Mammary epithelial cell (primary cell): ENCODE measurements at places on chromosomes 16 and 17.
A peak's percentile ranks its signal among the peaks of the same experiment; 100 is the strongest.

DNA sequence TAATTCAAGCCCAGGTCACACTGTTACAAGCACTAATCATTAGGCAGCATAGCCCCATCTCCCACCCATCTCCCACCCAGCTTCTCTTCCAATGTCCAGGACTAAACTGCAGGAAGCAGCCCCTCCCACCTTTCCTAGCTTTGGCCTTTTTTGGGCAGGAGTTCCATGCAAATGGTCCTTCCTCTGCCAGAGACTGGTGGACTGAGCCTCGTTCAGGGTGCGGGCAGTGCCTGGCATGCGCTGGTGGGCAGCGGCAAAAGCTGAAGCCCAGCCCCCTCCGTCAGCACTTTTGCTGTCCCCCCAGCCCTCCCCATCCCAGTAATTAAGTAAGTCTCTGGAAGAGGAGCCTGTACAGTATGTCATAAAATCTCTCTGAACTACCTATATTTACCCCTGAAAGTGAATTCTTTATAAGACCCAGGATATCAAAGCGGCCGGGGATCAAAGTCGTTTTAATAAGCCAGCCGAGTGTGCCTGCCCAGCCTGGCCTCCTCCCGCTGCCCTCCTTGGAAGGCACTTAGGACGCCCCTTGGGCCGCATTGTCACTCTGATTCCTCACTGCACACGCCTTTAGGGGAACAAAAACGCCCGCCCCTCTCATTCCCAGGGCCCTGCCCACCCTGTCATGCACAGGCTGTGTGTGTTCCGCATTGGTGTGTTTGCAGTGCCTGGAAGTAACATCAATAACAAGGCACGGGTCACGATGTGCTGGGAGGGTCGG is 109.9 kb downstream of the IRX5 start:
- no peak for DNase-seq

DNA sequence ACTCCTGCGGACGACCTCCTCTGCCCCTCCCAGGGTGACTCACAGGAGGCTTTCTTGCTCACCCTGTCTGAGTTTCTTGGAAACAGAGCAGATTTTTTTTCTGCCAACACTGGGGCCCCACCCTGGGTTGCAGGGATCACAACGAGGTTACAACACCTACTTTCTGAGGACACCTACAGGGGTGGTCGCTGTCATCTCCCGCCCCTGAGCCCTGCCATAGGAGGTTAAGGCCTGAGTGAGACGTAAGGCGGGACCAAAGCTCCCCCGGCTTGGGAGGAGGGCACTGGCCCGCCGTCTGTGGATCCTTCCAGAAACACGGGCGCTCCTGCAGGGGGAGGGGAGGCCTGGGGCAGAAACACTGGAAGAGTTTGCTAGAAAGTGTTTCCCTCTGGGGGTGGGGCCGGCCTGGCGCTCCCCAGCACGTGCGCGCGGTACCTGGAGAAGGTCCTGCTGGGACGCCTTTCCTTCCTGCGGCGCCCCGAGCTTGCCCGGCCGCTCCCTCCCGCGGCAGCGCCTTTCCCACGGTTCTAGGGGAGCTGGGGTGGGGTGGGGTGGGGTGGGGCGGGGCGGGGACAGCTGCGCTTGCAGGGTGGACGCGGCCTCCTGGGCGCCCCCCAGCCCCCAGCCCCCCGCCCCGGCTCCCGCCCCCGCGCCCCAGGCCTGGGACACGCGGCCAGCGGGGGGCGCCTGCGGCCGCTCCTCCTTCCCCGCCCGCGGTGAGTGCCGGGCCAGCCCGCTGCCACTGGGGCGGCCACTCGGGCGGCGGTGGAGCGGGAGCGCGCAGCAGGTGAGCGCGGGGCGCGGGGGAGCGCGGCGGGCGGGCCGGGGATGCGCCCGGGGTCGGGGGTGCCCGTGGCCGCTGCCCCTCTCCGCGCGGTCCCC is 20.7 kb upstream of the ADCY7 start:
- DNase-seq = peak; percentile 87

DNA sequence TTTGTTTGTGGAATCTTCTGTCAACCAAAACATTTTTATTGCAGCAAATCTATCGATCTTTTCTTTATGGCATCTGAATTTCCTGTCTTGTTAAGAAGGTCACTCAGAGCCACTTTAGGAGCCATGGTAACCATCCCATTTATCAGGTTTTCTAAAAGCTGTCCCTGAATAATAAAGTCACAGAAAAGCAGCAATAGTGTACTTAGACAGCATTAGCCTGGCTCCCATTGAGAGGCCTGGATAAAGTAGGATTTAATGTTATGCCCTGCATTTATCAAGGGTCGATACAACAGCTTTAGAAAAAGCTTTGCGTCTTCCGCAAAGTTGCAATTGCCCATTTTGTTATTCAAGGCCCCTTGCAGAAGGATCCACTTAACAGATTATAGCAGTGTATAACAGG is 10.1 kb upstream of the CD300LF start:
- DNase-seq = no peak

DNA sequence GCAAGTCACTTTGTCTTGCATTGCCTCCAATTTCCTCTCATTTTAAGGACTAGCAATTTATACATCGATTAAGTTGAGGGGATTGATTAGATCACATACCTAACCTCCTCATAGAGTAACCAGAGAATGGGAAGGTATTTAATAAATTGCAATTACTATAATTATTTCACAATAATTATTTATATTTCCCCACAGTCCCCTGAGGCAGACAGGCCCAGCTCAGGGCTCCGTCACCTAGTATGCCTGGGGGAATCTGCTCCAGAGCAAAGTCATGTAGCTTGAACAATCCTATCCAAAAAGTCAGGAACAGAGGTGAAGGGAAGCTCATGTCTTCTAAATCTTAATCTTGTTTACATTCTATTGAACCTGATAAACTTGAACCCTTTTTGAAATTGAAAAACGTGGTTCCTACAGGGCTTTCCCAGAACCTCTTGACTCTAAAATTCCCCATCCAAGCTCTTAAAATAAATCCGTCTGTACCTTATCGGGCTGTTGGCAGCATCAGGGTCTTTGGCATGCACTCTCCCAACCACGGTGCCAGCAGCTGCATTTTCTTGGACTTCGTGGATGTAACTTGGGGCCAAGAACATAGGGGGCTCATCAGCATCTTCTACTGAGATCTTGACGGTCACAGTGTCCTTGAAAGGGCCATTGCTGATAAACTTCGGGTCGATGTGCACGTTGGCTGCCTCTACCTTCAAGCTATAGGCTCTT is 140.1 kb downstream of the CDH11 start:
- no peak for DNase-seq
